ENCODE measurements at places on chromosomes 6 and 20. TPM values are rescaled to one million over a fixed set of nuclear protein-coding genes. Genes with fewer than 3 reads are reported as not detected.

MACROD2 gene
- total RNA-seq = not detected

LKAAEAR1 gene
- total RNA-seq = not detected

TULP1 gene
- total RNA-seq = not detected

NKX2-4 gene
- total RNA-seq = not detected

SPDEF gene
- not detected for total RNA-seq

All from pericardium fibroblast (primary cell).